GM12878 (cell line): ENCODE measurements at places on chromosomes 7 and 10. TPM values are rescaled to one million over a fixed set of nuclear protein-coding genes. Genes with fewer than 3 reads are reported as not detected.

GRCh38 chr7:3009086-3009485 lies 34.6 kb downstream of the CARD11 start:
- no peak for DNase-seq

The ADAM12 gene
- 0.62 TPM in 1 of 2 replicates, not detected in the other for total RNA-seq

GRCh38 chr10:90604636-90605035 lies 253.2 kb downstream of the HTR7 start:
- DNase-seq: no peak

DNA sequence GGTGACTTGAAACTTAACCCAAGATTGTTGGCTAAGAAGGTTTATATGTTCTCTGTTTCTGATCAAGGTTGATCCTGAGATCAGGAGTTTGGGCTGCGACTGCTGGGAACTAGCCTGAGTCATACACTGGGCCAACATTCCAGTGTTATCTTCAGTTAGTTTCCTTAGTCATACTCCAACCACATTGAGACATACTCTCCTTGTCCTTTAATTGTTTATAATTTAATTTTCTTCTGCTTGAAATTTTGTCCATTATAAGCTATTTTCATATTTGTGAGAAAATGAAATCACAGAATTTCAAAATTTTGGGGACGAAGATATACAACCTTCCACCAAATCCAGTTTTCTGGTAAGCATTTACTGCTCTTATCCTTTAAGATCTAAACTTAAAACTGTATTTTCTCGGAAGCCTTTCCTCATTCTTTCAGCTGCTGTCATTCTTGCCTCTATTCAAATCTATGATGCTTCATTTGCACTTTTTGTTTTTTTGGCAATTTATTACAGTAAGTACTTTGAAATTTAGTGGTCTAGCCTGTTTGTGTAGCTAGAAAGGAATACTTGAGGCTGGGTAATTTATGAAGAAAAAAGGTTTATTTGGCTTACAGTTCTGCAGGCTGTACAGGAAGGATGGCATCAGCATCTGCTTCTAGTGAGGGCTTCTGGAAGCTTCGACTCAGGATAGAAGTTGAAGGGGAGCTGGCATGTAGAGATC lies 63.4 kb upstream of the POT1 start:
- DNase-seq: no peak

DNA sequence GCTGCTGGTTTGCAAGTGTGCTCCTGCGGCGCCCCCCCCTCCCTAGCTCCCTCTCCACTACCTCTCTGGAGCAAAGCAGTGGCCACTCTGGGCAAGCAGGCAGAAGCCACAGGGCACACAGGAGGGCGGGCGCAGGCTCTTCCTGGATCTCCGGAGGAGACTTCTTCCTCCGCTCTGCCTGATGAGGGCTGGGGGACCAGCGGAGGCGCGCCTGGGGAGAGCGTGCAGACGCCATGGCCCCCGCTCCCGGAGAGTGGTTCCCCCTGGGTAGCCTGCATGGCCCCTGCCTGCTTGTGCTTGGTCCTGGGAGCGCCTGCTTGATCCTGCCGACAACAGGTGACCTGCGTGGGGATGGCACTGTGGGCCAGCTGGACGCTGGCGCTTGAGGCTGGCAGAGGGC lies 29.0 kb downstream of the ANKMY2 start:
- DNase-seq: no peak

DNA sequence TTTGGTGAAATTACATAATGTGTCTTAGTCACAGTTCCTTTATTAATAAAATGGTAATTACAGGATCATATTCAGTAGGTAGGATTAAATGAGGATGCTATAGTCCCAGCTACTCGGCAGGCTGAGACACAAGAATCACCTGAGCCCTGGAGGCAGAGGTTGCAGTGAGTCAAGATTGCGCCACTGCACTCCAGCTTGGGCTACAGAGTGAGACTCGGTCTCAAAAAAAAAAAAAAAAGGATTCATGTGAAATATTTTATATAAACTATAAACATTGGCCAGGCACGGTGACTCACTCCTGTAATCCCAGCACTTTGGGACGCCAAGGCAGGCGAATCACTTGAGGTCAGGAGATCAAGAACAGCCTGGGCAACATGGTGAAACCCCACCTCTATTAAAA lies 197.9 kb downstream of the IMMP2L start:
- DNase-seq: no peak

DNA sequence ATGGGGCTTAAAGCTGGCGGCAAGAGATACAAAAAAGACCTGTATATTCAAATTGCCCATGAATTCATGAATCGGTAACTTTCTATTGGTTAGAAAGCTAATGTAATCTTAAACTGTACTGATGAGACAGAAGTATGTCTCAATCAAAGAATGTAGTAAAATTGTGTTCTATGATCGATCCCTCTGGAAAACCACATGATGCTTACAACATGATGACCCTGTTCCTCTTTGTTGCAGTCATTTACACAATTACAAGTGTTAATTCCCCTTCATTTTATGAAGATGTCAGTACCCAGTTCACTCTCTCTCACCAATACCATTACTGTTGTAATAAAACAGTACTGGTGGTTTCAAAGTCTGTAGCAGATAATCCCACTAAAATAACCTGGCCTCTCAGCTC lies 10.1 kb downstream of the KIF5B start:
- no peak for DNase-seq

DNA sequence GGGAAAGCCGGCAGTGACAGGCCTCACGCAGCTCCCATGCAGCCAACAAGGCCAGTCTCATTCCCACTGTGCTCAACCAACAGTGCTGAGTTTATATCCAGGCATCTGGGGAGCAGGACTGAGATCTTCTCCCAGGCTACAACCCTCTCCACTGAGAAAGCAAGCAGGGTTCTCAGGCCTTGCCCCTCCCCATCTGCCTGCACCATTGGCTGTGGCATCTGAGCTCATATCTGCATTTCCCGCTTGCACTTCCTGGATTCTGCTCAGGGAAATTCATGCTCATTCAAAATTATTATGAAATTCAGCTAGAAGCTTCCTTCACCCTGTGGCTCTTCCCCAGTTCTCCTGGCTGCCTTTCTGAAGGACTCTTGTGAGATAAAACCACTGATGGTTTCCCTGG lies 1029.0 kb downstream of the GRM8 start:
- DNase-seq: no peak

DNA sequence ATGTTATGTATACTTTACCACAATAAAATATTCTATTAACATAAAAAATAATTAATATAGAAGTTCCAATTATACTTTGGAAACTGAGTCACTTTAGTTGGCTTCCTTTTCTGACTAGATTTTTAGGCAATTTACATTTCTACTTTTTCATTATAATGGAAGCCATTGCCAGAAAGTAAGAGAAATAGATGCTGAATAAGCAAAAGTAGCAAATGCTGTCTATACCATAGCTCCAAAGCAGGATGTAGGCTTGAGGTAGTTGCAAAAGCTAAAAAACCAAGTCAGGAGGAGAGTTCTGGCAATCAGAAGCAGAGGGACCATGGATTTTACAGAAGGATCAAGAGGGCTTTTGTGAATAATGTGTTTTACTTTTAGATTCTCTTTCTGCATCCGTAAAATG lies 262.4 kb upstream of the TMEM229A start:
- DNase-seq: no peak

The JAKMIP3 gene
- not detected in 2 replicates for total RNA-seq

The RBP3 gene
- not detected in 2 replicates for total RNA-seq

The OPN4 gene
- not detected in 2 replicates for total RNA-seq

DNA sequence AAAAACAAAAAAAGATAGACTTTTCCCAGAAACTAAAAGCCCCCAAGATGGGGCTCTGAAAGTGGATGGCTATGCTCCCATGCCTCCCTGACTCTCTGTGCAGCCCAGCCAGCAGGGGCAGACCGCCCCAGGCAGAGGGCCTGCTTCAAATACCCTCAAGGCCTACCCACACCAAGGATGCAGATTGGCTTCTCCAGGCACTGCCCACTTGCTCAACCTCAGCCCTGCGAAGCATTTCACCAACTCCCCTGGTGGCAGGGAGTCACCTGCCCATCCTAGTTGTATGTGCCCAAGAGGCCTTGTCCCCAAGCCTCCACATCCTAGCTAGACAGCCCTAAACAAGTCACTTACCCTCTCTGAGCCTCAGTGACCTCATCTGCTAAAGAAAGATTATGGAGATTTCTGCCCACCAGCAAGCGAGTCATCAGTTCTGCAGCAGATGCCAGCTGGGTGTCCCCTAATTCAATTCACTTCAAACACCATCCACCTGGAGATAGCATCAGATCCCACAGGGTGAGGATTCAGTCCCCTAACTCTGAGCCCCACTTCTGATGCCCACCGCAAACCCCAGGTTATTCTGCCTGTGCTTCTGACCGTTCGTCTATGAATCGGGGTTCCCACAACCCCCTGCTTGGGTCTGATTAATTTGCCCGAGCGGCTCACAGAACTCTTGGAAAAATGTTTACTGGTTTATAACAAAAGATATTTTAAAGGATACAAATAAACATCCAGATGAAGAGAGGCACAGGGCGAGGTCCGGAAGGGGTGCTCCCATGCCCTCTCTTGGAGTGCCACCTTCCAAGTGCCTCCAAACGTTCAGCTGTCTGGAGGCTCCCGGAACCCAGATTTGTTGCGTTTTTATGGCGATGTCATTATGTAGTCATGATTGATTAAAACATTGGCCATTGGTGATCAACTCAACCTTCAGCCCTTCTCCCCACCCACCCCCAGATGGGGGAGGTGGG lies 18.6 kb upstream of the ZMIZ1 start:
- DNase-seq: no peak

DNA sequence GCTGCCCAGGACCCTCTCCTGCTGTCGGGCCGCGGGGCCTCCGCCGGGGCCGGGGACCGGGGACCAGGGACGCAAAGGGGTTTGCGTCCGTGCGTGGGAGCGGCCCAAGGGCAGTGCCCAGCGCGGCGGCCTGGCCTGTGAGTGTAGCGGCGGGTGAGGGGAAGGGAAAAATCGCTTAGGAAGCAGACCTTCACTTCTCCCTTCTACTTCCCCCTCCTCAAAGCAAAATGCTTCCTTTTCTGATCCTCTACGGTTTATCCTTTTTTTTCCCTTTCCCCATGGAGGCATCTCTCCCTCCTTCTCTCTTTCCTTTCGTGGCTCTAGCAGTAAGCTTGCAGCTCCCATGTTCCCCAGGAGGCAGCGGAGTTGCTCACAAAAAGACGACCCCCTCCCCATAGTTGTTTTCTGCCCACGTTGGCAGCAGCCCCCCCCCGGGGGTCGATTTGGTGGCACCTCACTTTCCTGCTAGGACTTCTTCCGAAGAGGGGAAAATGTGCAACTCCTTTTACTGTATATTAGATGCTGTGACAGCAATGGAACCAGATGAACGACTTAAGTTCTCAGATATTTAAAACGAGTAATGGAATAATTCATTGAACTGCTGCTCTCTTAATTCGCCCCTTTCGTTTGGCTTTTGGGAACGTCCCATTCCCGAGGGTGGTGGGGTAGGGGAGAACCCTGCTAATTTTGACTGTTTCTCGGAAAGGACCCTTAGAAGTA lies 724 bp downstream of the CAPZA2 start:
- no peak for DNase-seq

The SLC39A12 gene
- total RNA-seq: 0.64 and 0.67 TPM in 2 replicates

The CALHM3 gene
- 0.16 TPM in 1 of 2 replicates, not detected in the other for total RNA-seq

DNA sequence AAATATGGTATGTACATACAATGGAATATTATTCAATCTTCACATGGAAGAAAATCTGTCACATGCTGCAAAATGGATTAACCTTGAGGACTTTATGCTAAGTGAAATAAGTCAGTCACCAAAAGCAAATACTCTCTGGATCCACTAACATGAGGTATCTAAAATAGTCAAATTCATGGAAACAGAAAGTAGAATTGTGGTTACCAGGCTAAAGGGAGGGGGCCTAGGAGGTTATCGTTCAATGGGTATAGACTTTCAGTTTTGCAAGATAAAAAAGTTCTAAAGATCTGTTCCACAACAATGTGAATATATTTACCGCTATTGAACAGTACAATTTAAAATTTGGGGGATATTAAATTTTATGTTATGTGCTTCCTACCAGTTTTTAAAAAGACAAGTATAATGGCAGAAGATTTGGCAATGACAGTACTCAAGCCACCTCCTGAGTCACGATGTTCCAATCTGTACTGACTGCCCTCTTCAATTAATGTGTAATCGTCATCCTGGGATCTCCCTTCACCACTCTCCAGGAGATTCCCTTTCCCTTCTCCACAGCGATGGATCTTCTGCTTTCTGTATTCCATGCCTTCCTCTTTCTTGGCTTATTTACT lies 32.3 kb upstream of the IL6 start:
- DNase-seq: no peak

DNA sequence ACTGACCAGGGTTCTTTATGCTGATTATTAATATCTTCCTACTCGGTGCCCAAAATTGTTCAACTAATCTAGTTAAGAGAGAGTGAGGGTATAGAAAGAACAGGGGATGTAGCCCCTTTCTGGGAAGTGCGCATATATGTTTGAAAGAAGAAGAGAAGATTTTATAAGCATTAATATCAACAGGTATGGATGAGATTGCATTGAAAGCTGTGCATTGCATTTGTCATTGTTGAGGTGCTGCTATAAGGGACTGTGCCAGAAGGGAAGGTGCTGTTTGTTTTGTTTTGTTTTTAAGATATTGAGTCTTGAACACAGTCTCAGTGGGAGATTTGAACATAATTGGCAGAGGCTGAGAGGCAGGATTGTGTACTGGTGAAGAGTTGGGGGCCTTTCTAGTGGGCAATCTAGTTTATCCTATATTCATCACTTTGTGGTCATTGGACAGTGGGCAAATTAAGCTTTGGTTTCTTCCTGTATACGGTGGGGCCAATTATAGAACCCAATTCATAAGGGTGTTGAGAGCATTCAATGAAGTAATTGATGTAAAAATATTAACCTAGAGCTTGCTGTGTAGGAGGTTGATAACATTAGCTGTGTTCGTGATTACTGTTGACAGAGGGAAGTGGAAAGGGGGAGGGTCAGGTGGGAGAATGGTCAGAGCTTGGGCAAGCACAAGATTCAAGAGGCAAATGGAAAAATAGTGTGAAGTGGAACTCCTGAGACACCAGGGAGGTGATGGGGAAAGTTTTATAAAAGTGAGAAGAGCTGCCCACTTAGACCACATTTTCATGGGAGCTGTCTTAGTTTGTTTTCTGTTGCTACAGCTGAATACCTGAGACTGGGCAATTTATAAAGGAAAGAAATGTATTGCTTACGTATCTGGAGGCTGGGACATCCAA lies 19.9 kb upstream of the PCGF5 start:
- no peak for DNase-seq

DNA sequence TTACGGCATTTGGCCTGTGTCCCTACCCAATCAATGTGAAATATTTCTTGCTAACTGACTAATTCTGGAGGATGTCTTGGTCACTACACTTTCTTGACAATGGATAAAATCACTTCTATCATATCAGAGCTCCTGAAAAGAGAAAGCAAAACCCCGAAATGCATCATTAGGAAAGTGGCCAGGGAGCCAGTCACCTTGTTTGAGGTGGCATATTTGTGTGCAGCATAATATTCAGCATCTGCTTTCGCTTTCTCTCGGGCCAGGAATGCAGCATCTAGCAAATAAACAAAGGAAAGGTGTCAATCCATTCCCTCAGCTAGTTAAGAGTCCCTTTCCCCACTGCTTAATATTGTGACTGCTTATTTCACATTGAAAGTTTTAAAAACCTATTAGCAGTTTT lies 31.2 kb downstream of the ERLIN1 start:
- no peak for DNase-seq

The SPDYE6 gene
- not detected in 2 replicates for total RNA-seq

The CALML5 gene
- total RNA-seq: not detected in 2 replicates
